ENCODE measurements at places on chromosomes 2 and 18.

DNA sequence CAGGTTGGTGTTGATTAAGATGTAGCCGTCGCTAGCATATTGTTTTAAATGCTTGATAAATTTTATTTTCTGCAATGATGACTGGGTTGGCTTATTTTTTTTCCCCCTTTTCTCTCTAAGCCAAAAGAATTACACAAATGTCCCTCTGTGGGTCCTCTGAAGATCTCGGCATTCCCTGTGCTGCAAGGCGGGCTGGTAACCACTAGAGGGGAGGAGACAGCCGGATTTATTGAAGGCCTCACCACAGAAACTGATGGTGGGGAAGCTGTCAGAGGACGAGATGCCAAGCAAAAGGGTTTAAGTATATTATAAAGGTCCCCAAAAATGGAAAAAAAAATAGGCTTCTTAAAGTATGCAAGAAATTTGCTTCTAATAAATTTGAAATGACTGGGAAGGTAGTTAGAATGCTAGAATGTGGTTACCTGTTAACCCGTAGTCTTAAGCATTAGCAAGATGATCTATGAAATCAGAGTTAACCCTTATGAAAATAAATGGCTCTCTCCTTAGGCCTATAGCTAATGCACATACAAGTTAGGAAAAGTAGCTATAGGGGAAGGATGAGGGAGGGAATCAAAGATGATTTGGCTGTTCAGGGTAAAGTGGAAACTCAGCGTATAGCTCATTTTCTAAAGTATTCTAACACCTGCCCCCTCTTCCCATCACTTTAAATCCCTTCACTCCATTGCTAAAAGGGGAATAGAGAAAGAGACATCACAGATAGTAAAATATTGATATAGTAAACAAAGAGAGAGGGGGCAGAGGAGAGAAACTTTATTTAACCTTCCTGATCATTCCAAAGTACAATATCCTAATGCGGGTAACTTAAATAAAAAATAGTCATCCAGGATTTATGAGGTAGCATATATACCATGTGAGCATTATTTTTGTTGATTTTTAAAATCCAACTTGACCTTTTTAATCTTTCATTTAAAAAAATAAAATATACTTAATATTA, 894.5 kb upstream of the POU3F3 start:
- no peak for DNase-seq

DNA sequence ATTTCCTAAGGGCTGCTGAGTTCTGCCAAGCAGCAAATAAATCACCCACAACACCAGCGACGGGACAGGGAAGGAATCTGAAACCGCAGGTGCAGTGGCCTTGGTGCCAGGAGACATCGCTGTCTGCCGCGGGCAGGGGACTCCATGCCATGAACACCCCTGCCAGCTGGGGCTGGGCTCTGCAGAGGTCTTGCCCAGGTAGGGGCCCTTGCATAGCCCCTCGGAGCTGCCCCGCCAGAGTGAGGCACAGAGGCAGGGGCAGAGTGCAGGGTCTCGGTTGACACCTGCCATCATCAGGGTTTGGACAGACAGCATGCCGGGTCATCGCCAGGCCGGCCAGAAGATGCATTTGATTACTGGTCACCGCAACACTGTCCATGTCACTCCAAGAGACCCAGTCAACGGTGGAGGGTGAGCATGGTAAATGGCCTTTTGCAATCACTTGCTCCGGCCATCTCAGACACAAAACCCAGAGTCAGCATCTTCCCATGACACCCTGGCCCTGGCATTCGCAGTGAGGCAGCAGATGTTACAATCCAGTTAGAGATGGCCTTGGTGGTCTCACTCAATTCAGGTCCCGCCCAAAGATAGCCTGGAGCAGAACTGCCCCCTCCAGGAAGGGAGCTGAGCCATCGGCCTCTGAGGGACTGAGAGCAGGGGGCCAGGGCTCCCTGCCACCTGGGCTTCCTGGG, 255.4 kb downstream of the NDUFA10 start:
- DNase-seq, result no peak

- no peak for DNase-seq
Observed at GRCh38 chr2:232871418-232871834, 1.4 kb downstream of the SNORC start.

DNA sequence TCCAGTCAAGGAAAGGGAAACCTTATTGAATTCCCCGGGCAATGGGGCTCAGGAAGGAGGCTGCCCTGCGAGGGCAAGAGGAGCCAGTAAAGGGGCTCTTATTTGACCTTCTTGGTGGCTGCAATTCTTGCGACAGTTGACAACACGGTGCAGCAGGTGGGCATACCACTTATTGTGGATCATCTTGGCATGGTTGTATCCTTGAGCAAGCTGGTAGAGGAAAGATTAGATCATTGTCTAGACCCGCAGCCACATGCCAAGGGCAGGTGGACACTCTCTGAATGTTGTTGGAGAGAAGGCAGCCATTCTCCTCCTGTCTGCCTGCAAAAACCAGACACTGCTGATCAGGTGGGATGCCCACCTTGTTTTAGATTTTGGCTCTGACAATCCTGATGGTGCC, 170.2 kb upstream of the CHST9 start:
- no peak for DNase-seq

DNA sequence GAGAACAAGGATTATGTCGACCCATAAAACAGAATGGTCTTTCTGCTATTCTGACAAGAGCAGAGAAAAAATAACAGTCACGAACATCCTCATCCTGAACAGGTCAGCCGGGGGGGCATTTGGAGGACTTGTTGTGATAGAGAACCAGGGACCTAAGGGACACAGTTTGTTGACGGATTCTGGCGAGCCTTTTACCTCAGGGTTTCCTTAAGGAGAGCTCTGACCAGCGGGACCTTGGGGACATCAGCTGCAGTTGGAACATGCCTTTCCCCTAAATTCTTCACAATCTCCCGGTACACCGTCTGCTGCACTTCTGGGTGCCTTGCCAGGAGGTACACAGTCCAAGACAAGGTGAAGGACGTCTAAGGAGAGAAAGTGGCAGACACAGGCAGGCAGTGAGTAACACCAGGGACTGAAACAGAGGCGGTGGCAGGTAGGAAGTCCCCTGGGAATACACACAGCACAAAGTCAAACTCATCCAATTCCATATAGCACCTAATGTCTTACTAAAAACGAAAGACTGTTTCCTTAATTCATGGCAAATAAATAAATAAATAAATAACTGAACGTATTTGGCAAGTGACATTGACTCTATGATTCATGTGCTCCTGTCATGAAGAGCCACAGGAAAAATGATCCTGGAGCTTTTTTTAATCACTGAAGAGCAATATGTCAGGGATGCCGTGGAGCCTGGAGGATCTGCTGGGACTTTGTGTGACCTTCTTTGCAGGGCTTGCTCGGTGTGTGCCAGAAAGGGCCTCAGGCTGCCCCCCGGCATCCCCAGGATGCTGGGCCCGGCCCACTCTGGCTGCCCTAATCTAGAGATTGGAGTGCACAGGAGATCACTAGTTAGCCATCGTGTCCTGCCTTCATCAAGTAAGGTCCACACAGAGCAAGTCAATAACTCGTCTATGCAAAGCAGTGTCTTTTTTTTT, 24.7 kb downstream of the CYP27C1 start:
- no peak for DNase-seq

- DNase-seq, result no peak
Observed at GRCh38 chr2:64975232-64975821, 13.9 kb upstream of the SLC1A4 start.

DNA sequence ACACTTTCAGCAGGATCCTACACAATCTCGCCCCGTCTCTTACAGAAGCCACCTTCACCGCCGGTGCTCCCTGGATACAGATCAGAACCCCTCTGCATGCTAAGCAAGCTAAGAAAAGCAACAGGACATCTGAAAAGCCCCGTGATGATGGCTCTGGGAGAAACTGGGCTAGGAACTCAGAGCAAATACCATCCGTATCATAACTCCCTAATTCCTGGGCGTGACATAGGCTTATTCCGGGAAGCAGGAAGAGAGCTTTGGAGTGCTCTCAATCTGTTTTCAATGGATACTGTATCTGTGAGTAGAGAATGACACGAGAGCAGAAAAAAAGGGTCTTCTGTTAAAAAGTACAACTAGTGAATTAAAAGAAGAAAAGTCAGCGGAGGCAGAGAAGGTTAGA, 121.6 kb downstream of the SPP2 start:
- DNase-seq, result no peak

- DNase-seq, result no peak
Observed at GRCh38 chr2:121501031-121501430, 29.6 kb upstream of the RNU4ATAC start.

GRCh38 chr2:158953926-158954763, 14.3 kb upstream of the TANC1 start:
- no peak for DNase-seq

- no peak for DNase-seq
Observed at GRCh38 chr2:171996021-171996420, 3.7 kb upstream of the METAP1D start.

- no peak for DNase-seq
Observed at GRCh38 chr2:122003196-122003940, 247.9 kb downstream of the TSN start.

DNA sequence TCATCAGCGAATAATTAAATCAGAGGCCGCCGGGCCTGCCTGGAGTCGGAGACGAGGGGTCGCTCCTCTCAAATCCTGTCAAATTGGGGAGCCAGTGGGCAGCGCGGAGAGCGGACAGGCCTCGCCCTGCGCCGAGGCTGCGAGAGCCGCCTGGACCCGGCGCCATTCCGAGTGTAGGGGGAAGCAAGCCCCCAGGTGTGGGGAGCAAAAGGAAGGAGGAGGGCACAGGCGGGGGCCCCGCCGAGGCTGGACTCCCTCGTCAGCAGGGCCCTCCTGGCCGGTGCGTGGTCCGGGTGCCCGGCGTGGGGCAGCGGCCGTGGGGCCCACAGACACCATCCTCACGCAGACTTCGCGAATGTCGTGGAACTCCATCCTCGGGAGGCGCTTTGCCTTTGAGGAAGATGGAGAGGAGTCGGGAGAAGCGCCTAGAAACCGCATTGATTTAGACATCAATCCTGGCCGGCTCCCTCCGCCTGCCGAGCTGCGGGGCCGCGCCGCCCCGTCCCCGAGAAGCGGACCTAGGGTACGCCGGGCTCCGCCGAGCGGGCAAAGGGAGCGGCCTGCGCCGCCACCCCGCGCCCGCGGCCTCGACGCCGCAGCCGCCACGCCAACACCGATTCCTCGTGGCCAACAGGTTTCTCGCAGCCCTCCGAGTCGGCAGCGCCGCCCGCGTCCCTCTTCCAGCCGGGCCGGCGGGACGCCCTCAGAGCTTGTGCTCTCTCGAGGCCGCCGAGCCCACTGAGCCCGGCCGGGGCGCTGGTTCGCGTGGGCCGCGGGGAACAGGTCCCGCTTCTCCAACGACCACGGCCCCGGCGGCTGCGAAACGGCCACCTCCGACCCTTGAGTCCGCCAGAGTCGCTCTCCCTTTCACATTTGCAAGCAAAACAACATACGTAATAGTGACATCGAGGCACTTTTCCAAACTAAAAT, 6.7 kb upstream of the ONECUT2 start:
- DNase-seq, result no peak

GRCh38 chr2:190110131-190110530, 47.6 kb upstream of the MSTN start:
- no peak for DNase-seq

DNA sequence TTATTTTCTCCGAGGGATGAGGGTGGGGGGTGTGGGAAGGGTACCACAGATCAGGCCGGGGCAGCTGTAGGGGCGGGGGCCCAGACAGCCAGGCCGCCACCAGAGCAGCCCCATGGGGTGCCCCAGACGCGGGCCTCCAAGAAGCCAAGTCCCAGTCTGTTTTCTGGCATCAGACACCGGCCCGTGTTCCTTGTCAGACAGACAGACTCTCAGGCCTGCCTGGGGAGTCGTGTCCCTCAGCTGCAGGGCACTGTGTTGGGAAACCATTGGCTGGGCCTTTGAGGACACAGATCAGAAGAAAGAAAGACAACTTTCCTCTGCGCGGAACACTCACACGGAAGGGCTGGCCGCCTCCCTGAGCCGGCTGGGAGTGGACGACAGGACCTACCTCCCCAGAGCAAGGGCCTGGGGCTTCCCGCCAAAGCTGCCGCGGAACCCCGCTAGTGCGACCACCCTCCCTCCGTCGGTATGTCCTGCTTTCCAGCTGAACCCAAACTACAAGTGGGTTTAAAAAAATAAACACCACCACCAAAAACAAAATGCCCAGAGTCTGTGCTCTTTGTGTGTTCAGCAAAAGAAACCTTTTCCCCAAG, 88.0 kb downstream of the SMAD7 start:
- DNase-seq, result no peak

DNA sequence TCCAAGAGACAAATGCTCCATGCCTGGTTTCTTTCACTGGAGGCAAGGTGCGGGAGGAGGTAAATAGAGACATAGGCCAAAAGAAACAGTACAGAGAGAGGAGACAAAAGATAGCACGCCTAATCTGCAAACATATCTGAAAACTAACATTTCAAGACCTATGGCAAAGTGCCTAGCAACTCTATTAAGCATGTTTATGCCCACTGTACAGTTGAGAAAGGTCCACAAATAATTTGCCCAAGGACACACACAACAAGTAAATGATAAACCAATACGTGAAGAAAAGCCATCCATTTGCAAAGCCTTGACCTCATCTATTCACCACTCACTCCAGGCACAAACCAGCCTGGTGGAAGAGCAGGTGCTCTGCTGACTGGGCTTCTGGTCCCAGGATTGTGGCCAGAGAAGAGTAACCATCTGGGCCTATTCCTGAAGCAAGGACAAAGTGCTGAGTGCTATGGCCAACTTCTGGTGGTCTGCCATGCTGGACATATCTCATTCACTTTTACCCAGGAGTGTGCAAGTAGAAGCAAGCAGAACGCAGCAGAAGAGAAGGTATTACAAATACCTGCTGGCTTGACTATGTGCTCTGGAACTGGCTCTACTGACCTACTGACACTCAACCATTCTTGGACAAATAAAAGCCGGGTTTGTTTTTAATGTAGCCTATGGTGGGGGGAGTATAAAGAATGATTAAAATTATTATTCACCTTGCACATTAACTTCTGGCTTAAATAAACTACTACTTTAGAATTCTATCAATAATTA, 25.3 kb downstream of the TMEM131 start:
- no peak for DNase-seq

GRCh38 chr2:8594731-8595427, 87.0 kb upstream of the ID2 start:
- no peak for DNase-seq

GRCh38 chr2:228072669-228073068, 108.8 kb downstream of the SPHKAP start:
- no peak for DNase-seq

GRCh38 chr2:211133766-211134165, 577.4 kb downstream of the CPS1 start:
- no peak for DNase-seq

GRCh38 chr2:240960309-240960970, 38.0 kb upstream of the SNED1 start:
- DNase-seq, result no peak

- no peak for DNase-seq
Observed at GRCh38 chr2:186588940-186589611, 780 bp upstream of the ITGAV start.

GRCh38 chr2:56416500-56417176, 232.8 kb downstream of the CCDC85A start:
- no peak for DNase-seq

DNA sequence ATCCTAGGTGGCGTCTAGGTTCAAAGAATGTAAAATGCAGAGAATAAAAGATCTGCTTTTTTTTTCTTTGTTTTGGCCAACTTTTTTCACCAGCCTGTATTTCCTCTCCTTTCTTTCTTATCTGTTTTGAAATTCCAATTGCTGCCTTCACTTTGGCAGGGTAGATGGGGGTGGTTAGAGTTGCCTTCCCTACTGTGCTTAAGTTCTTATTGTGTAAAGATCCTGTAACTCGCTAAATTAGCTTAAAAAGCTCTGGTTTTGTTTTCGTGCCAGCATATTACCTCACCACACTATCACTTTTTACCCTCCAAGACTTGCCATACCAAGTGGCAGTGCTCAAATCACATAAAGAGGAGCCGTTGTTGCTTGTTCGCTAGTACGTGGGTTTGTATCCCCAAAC, 921.7 kb downstream of the DPP10 start:
- no peak for DNase-seq

- no peak for DNase-seq
Observed at GRCh38 chr2:123644053-123644452, 381.0 kb upstream of the CNTNAP5 start.

Measured in activated gamma-delta T cell treated with anti-CD3 and anti-CD28 coated beads, Interleukin-2, amount 50 U/mL, for 16 hours (primary cell).